Heart left ventricle (tissue), 16 donors: ENCODE measurements at places on chromosomes 12 and 14. TPM values are rescaled to one million over a fixed set of nuclear protein-coding genes. Genes with fewer than 3 reads are reported as not detected.

The LRCOL1 gene
- not detected for total RNA-seq

The TMCC3 gene
- 2.9 TPM for total RNA-seq

The GPR132 gene
- 0.27 TPM for total RNA-seq

The ADAMTS20 gene
- total RNA-seq, result not detected

The POTEM gene
- total RNA-seq, result not detected

The OR6J1 gene
- not detected for total RNA-seq

DNA sequence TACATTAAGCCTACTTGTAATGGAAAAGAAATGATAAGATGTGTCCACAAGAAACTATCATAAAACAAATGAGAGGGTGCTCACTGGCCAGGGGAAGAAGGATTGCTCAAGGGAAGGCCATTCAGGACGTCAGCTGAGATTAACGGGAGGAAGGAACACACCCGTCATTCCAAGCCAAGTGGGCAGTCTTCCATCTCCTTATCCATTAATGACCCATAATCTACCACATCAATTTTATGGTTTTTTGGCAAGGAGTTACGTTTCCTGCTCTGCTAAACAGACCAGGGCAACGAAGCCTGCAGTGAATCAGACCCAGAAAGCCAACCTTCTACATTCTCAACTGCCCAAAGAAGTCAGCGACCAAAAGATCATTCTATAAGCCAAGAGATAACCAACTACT is 25.1 kb downstream of the PRKAB1 start:
- DNase-seq, result no peak

DNA sequence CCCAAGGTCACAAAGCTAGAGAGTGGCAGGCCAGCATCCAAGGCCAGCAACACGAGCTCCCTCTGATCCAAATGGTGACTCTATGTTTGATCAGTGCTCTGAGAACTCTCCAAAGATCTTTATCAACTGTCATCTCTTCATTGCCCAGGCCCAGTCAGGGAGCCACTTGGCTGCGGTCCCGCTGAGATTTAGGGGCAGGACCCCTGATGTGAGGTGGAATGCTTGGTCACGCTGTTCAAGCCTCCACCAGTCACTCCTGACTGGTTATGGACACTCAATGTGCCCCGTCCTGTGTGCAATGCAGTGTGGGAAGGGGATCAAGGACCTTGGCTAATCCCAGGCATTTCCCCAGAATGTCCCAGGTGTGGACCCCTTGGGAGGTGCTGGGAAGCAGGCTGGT is 19.8 kb upstream of the TCL1B start:
- DNase-seq, result no peak

- no peak for DNase-seq
These were observed 62.3 kb downstream of the ACADS start for GRCh38 chr12:120787889-120788288.
